Activated B cell treated with CpG ODN at 0.5 μM for 24 hours (primary cell): ENCODE measurements at places on chromosomes 13 and 19.

GRCh38 chr19:37077934-37078716 lies at the start of gene ZNF420:
Gene ZNF420 (plus strand): TSS chr19:37078433. CDS start chr19:37089119, 10,686 bp downstream.
- DNase-seq, result peak; percentile 83

DNA sequence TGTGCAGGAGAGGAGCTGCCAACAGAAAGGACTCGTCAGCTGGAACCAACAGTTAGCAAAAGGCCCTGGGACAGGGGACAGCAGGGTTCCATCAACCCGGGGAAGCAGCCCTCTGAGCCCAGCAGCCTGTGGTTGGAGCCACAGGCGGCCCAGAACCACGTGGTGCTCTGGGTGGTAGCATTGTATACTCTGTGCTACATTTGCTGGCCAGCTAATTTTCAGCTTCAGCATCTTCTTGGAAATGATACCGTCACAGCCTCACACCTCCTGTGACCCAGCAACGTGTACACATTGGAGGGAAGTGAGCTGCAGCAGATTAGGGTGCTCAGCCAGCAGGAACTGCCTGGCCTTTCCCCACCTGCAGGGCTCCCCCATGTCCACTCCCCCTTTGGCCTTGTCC lies 13.1 kb upstream of the MTIF3 start:
- DNase-seq, result no peak

DNA sequence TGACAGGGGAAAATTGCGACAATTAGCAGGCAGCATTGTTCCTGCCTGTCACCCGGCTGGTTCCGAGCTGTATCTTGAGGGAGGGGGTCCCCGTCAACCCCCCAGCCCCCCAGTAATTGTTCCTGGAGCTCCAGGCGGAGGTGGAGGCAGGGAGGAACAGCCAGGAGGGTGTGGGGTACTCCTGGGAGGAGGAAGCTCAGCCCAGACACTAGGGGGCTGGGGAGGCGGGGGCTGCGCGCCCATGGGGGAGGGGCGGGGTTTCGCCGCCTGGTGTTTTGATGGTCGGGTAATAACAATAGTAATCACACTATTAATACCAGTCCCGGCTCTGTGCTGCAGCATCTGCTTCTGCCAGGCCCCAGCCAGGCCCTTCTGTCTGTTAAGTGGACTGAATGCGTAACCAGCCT lies 8.6 kb downstream of the NPAS1 start:
- no peak for DNase-seq

DNA sequence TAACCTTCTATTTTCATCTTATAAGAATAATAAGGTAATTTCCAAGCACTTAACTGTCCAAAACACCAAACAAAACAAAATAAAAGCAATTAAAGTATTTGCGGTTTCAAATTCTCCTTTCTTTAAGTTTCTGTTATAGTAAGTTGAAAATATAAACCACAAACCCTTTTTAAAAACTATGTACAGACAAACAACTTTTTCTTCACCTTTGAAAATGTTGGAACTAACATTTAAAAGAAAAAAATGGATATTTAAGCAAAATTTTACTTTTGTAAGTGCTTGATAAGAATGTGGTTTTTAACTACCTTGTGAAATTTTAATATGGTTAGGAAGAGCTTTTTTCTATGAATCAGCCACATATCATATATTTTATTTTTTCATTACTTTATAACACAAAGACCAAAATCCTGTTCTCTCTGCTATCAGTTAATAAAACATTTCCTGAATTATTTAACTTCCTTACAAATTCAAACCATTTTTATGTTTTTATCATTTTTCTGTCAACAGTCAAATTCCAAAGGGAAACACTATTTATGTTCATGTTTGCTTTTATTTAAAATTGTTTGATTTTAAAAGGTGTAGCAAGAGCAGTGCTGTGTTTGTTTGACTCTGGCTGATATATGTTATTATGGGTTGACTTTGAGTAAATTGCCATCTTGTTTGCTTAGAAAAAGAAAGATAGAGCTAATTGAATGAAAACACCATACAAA lies 554.1 kb upstream of the KLHL1 start:
- DNase-seq, result no peak

DNA sequence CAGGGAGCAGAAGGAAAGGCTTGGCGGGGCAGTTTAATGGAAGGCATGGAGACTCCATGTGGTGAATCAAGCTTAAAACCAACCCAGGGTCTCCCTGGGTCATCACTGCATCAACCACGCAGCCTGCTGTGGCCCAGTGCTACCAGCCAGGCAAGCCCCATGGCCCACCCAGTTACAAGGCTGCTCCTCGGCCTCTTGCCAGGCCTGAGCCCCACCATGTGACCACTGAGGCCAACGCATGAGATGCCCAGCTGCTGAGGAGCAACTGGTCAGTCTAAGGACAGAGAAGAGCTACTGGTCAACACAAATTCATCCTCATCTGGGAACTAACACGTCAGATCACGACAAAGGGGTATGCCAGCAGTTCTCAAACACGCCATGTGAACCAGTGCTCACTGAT lies 15.4 kb upstream of the KPTN start:
- no peak for DNase-seq

GRCh38 chr19:1837625-1838105 lies 10.6 kb downstream of the REXO1 start:
- DNase-seq, result peak; percentile 67

DNA sequence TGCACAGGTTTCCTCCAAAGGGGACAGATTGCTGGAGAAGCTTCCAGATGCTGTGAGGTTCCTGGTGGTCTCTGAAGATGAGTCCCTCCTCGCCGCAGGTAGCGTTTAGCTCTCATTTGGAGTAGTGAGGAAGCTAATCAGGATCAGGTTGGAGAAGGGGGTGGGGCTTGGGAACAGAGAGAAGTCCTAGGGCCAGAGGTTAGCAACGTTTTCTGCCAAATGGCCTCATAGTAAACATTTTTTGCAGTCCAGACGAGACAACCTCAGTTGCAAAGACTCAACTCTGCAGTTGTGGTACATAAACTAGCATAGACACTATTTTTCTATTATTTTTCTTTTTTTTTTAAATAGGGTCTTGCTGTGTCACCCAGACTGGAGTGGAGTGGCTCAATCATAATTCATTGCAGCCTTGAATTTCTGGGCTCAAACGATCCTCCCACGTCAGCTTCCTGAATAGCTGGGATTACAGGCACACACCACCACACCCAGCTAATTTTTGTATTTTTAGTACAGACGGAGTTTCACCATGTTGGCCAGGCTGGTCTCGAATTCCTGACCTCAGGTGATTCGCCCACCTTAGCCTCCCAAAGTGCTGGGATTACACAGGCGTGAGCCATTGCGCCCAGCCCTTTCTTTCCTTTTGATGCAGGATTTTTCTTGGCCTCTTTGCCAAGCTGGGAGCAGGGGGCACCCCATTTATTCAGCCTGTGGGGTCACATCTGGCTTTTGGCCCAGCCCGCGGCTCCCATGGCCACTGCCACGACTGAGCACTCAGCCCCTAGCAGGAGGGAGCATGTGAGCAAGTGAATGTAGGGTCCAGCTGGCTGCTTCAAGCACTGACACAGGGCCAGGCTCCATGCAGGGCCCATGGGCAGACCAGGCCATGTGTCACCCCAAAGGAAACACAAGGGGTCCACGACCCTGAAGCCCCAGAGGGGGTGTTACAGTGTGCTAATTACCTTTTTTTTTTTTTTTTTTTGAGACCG lies 34.4 kb upstream of the SIN3B start:
- no peak for DNase-seq

DNA sequence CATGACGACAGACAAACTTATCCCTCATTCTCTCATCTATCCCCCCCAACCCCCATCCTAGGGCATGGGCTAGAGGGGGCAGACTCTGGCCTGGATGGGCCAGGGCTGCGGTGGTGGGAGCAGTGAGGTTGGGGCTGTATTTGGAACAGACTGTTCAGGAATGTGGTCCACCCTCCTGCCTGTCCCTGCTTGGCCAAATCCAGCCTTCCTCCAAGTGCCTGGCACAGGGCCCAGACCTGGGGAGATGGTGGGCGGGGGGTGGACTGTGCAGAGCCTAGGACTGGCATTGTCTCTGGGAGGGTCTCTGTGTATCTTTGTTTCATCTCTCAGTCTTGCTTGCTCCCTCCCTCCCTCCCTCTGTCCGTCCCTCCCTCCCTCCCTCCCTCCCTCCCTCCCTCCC lies 14.2 kb downstream of the EGLN2 start:
- DNase-seq, result no peak

DNA sequence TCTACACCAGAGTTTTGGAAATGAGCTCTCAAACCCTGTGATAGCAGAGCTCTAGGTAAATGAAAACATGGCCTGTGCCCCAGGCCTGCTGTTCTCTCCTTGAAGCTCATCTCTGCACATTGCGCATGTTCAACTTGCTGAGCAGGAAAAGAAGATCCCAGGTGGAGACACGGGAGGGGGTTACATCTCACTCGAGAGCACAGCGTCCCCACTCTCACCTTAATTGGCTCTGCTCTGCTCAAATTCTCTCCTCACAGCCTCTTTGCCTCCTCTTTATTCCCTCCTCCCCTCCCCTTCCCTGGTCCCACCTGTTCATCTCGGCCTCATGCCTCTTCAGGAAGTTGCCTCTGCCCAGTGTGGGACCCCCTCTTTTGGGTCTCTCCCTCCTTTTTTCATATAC lies 44.7 kb downstream of the RGCC start:
- DNase-seq, result no peak

DNA sequence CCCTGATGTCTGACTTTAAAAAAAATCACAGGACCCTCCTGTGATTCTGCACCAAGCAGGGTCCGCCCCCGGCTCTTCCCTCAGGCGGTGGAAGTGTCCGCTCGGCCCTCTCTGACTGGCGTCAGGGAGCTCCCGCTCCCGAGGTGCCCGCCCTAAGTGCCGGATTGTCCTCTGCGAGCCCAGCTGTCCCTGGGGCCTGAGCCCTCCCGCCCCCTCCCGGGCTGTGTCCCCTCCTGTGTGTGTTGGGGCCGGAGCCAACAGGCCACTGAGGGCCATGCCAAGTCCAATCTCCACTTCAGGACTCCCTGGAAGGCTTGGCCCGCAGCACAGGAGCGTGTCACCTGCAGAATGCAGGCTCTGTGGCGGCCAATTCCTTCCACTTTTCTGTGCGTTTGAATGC lies 25.4 kb downstream of the MAP2K2 start:
- no peak for DNase-seq

GRCh38 chr19:35231956-35232645 lies 3.6 kb upstream of the FAM187B start:
- no peak for DNase-seq

DNA sequence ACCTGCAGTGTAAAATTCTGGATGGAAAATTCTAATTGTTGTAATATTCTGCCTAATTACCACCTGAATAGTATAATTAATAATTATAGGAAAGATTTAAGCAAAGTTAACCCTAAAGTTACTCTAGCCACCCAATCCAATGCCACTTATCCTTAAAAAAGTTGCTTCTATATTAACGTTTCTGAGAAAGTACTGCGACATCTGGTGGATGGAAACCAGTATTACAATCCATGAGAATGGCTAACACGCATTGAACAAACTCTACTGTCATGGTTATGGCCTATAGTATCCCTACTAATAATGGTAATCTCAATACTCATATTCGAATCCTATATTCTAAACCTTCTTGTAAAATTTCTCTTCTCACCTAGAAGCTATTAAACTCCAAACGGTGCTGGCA lies 1551.8 kb downstream of the SLITRK1 start:
- DNase-seq, result no peak

DNA sequence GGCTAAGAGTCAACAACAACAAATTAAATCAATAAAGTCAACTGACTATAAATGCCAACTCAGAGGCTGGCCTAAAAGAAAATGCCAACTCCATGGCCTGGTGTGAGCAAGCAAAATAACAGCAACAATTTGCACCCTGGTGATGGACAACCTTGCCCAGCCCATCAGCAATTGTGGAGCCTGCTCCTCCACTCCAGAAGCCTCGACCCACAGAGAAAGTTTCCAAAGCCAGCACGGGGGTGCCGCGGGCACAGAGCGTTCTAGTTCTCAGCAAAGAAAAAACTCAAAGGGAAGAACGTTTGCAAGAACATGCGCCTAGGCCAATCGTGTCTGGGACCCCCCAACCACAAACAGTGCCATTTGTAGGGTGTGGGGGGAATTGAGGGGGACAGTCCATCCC lies 11.3 kb downstream of the EPS15L1 start:
- DNase-seq, result no peak

GRCh38 chr13:60494296-60494695 lies 97.3 kb downstream of the TDRD3 start:
- no peak for DNase-seq

DNA sequence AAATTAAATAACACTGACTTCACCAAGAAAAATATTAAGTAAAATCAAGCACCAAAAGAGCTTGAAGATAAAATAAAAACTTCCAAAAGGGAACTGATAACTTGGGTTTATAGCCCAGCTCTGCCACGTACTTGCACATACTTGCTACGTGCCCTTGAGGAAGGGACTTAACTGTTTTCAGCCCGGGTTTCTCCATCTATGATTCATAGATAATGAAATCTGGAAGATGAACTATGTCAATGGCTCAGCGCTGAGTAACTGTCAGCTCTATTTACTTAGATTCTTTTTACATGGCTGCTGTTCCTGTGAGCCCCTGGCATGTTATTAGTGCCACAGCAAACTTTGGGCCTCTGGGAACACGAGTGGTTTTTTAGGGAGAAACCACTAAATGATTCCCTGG lies 9.6 kb upstream of the ZC3H13 start:
- DNase-seq, result no peak

DNA sequence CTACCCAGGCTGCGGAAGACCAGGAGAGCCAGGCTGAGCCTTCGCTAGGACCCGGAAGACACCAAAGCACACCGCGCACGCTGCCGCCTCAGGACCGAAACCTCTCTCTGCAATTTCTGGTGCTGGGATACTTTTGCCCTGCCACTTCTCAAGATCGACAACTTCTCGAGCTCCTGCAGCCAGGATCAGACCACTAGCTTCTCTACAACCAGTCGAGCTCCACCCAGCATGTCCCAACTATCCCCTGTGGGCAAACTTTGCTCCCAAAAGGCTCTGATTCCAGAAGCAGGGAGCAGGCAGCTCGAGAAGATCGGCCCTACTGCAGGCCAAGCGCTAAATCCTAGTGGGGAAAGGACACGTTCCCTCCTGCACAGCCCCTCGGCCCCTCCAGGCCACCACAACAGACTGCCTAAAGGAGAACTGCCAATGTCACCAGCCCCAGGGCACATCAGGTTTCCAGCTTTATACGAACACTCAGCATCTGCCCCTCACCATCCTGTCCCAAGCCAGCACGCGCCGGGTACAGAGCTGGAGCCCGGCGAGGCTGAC lies 979 bp downstream of the AKAP8 start:
- no peak for DNase-seq

DNA sequence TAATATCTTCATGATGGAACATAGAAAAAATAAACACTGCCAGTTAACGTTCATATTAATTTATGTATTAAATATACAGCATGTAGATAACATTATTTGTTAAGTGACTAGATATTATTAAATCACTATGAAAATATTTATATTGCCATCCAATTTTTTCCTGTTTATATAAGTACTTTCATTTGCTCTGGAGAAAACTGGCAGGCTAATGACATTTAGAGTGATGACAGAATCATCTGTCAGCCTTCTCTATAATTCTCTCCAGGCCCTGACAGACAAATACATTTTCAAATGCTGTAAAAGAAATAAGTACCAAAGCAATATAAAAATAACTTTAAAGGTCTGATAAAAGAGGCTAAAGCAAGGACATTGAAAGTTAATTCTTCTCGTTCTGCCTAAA lies 2556.7 kb upstream of the PCDH20 start:
- no peak for DNase-seq
